ENCODE measurements at places on chromosomes 1 and 21.
A peak's percentile ranks its signal among the peaks of the same experiment; 100 is the strongest.

DNA sequence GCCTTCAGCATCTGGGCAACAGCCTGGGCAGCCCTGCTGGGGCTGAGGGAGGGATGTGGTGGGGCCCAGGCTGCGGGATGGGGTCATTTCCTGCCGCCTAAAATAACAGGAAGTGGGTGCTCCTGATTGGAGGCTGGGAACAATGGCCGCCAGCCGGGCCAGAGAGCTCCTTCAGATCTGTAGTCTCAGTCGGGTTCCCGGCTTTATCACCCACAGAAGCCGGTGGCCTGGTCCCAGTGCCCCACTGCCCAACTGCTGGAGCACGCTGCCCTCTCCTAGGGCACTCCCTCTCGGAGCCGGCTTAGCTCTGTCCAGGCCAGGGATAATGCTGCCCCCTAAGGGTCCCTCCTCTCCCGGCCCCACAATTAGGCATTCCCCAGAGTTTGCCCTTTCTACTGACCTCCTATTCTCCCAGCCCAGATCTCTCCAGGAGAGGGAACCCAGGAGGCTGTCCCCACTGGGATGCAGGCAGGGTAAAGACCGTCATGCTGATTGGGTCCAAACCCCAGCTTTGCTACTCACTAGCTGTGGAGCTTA lies 5.1 kb downstream of the MAP7D1 start:
- DNase-seq: peak; percentile 65

- no peak for DNase-seq
These were observed 523.0 kb downstream of the PTPRC start for GRCh38 chr1:199161766-199162303.

GRCh38 chr1:180954005-180954800 lies 41.5 kb downstream of the KIAA1614 start:
- peak; percentile 64 for DNase-seq

- DNase-seq: no peak
These were observed 6.1 kb upstream of the NTPCR start for GRCh38 chr1:232944347-232944746.

GRCh38 chr1:110495926-110496600 lies 22.9 kb downstream of the KCNA10 start:
- DNase-seq: peak; percentile 63

GRCh38 chr1:28458237-28459228 lies 47.3 kb upstream of the RCC1 start:
- DNase-seq: no peak

GRCh38 chr1:63000508-63000907 lies 216.6 kb downstream of the ATG4C start:
- no peak for DNase-seq

DNA sequence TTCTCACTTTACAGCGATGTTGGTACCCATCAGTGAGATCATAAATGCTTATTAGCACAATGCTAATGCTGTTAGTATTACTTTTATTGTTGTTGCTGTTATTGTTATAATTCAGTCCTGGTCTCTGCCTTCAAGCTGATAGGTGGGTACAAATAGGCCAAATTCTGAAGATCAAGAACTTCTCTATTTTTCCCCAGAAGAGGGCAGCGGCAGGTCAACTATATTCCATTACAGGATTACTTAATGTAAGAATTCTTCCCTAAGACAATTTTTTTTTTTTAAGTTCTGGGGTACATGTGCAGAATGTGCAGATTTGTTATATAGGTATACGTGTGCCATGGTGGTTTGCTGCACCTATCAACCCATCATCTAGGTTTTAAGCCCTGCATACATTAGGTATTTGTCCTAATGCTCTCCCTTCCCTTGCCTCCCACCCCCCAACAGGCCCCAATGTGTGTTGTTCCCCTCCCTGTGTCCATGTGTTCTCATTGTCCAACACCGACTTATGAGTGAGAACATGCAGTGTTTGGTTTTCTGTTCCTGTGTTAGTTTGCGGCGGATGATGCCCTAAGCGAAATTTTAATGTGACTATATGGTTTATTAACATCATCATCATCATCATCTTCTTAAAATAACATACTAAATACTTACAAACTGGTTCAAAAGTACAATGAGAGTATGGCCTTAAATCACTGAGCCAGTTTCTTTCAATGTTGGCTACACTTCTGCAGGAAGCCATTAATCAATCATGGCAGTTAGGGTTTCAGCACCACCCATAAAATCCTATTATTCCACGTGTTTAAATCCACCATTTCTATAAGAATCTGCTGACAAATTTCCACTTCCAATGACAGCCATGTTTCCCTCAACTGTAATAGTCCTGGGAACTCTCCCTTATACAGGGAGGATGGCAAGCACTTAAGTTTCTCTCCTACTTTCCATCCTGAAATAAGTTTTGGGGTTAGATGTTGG lies 19.2 kb downstream of the SLC19A2 start:
- DNase-seq: no peak

DNA sequence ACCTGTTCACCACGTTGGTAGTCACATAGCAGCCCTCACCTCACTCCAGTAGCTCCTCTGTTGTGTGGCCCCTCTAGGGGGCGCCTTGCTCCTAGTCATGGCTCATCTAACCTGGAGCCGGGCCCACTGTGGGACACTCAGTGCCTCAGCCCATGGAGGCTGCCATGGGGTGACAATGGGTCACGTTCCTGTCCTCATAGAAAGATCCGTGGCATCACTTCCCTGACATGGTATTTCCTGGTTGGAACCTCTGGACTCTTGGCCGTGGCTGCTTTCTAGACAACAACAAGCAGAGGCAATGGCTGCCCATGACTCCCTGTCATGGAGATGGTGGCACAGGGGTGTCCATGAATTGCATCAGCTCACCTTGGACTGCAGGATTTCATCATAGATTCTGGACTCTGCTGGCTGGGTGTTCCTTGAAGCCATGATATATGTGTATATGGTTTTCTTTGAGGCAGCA lies 27.5 kb upstream of the SLAMF6 start:
- DNase-seq: no peak

DNA sequence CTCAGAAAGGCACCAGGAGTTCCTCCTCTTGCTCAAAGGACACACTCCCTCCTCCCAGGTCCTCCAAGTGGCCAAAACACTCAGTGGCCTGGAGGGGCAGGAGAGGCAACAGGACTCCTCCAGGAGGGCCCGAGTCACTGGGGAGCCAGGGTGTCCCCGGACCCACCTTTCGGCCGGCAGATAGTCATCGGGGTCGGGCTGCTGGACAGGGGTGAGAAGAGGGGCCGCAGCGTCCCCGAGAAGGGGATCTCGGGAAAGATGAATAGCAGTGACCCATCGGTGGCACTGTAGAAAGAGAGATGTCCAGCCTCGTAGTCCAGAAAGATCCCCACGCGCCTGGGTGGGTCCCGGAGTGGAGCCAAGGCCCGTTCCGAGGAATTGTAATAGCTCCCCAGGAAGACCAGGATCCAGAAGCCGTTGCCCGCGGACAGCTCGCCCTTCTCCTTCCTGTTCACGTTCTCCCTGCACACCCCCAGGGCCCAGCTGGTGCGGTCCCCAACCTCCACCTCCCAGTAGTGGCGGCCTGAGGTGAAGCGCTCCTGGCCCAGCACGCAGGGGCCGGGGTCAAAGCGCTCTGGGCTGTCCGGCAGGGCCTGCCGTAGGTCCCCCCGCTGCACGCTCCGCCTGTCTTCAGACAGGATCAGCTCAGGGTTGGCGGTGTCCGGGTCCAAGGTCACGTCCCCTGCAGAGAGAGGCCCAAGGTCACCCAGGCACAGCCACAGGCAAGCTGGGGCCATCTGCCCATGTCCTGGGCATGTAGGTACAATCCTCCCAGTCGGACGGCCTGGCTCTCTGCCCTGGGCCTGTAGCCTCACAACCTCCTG lies 11.9 kb downstream of the TRIM11 start:
- DNase-seq: no peak

DNA sequence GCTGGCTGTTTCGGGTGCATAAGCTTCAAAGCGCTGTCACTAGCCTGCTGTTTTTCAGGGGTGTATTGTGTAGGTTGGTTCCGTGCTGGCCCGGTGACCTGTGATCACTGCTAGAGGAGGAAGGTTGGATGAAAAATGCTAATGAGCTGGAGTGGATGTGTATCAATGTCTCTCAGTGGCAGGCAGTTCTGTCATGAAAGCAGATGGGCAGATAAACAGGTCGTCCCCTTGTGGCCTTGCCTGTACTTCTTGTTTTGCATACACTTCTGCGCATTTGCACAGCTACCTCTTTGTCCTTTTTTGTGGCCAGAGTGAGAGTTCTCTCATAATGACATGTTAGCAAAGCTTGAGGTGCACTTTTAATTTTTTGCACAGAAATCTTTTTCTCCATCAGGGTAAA lies 2.9 kb downstream of the SELENON start:
- no peak for DNase-seq

DNA sequence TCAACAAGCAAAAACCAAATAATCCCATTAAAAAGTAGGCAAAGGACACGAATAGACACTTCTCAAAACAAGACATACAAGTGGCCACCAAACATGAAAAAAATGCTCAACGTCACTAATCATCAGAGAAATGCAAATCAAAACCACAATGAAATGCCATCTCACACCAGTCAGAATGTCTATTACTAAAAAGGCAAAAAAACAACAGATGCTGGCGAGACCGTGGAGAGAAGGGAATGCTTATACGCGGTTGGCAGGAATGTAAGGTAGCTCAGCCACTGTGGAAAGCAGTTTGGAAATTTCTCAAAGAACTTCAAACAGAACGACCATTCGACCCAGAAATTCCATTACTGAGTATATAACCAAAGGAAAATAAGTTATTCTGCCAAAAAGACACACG lies 145.1 kb upstream of the EDN2 start:
- no peak for DNase-seq
